Choroid plexus epithelial cell (primary cell): ENCODE measurements at places on chromosomes 7 and 10.

- no peak for DNase-seq
Observed at GRCh38 chr10:133347710-133348517, 741 bp downstream of the PRAP1 start.

- DNase-seq: no peak
Observed at GRCh38 chr7:151134743-151135524, 32.6 kb downstream of the GBX1 start.

GRCh38 chr7:137790828-137791227 is 55.9 kb downstream of the DGKI start:
- peak; percentile 38 for DNase-seq

DNA sequence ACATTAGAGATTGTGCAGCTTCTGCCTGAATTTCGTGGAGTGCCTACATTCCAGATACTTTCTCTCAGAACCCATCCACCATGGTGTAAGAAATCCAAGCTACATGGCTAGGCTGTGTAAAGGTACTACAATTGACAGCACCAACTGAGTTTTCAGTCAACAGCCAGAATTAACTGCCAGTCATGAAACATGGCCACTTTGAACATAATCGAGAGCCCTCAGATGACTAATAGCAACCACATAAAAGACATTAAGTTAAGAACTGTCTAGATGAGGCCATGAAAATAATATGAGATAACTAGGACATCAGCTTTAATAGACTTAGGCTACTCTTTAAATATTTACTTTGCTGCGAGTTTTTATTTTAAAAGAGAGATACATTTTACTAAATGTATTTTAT is 1106.8 kb upstream of the LRRTM3 start:
- DNase-seq: no peak

DNA sequence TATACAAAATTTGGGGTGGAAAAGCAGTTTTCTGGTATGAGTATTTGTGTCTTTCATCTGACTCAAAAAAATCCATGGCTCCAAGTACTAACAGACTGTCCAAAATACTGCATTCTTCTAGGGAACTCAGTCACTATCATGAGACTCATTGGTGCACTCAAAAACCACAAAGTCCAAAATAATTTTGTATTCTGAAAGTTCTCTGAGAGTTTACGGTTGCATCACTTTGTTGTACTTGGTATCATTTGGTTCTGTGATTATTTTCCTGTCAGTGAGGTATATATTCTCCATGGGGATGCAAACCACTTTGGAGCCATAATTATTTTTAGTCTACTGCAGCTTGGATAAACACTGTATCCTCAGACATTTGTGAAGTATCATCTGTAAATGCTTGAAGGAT is 28.0 kb upstream of the CABCOCO1 start:
- DNase-seq: peak; percentile 83

- DNase-seq: peak; percentile 67
Observed at GRCh38 chr10:29646960-29647461, 12.2 kb upstream of the SVIL start.

DNA sequence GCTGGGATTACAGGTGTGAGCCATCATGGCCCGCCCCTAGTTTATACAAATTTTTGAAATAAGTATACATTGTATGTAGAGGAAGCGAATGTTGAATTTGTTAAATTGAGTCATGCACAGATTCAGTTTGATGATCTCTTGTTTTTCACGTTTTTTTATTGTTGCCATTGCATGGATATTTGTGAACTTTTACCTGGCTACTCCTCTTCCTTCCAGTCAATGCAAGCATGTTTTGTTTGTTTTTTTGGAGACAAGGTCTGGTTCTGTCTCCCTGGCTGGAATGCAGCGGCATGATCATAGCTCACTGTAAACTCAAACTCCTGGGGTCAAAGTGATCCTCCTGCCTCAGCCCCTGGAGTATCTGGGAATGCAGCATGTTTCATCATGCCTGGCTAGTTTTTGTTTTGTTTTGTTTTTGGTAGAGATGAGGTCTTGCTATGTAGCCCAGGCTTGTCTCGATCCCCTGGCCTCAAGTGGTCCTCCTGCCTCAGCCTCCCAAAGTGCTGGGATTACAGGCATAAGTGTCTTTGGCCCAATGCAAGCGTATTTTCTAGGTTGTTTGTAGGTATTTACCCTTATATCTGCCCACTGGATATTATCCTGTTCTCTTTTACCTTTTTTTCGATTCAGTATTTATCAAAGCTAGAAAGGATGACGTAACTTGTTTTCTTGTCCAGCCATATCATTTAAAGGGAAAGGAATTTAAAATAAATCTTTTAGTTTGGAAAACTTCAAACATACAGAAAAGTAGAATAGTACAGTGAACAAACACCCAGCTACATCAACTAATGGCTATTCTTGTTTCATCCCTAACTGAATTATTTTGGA is 11.0 kb downstream of the LCOR start:
- peak; percentile 48 for DNase-seq

GRCh38 chr7:88396295-88396947 is 89.7 kb upstream of the STEAP4 start:
- no peak for DNase-seq

DNA sequence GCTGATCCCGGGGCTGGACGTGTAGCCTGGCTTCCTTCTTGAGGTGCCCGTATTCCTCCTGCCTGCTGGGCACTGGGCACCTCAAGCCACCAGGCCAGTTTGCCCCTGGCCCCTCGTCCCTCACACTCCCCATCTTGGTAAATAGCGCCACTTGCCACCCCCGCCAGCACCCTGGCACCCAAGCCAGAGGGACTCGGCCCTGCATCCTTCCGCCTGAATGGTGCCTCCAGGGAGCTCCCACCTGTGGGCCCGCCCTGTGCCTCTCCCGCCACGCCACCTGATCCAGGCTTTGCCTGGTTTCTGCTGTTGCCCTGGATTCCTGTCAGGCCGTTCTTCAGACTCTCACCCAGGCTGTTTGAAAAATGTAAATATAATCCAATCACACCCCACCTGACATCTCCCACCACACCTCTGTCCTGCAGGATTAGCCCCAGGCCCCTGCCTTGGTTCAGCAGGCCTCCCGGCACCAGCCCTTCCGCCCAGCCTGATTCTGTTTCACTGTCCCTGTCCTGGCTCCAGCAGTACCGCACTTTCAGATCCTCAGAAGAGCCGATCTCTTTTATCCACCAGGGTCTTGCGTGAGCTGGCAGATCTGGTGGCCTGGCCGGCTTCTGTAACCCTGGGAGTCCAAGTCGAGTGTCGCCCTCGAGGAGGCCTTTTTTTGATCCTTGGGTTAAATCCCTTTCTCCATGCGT is 33.8 kb downstream of the WIPI2 start:
- no peak for DNase-seq

- no peak for DNase-seq
Observed at GRCh38 chr7:18455606-18456005, 39.9 kb upstream of the HDAC9 start.

DNA sequence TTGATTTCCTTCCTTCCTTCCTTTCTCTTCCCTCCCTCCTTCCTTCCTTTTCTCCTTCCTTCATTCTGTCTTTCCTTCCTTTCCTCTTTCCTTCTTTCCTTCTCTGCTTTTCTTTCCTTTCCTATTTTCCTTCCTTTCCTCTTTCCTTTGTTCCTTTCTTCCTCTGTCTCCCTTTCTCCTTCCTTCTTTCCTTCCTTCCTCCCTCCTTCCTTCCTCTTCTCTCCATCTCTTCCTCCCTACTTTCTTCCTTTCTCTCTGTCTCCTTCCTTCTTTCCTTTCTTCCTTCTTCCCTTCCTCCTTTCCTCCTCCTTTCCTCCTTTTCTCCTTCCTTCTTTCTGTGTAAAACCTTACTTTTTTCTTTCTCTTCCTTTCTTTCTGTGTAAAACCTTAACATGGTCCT is 32.3 kb upstream of the NPTX2 start:
- no peak for DNase-seq

- no peak for DNase-seq
Observed at GRCh38 chr7:68853254-68853653, 745.0 kb upstream of the AUTS2 start.

DNA sequence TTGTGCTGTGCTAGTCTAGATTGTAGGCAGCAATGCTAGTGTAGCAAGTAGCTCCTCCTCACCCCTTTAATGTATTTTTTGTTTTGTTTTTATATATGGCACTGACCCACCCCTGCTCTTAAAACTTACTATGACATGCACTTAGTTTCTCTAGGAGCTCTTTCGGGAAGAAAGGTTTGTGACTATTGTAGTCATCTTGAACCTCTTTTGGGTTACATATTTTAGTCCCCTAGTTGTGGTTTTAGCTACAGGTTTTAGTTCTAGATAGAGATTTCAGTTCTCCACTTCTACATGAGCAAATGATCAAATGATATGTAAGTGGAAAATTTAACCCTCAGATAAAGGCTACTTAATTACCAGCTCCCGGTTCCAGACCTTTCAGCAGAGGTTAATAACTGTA is 14.9 kb downstream of the MINPP1 start:
- no peak for DNase-seq

DNA sequence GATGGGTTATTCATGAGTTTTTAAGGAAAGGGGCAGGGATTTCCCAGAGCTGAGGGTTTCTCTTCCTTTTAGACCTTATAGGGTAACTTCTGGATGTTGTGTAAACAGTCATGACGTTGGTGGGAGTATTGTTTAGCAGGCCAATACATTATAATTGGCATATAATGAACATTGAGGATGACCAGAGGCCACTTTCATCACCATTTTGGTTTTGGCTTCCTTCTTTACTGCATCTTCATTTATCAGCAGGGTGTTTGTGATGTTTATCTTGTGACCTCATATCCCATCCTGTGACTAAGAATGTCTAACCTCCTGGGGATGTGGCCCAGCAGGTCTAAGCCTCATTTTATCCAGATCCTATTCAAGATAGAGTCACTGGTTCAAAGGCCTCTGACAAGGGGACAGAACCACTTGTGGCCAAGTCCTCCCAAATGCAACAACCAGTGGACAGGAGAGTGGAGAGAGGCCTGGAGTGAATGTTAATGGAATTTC is 77.3 kb upstream of the RPA3 start:
- peak; percentile 78 for DNase-seq

DNA sequence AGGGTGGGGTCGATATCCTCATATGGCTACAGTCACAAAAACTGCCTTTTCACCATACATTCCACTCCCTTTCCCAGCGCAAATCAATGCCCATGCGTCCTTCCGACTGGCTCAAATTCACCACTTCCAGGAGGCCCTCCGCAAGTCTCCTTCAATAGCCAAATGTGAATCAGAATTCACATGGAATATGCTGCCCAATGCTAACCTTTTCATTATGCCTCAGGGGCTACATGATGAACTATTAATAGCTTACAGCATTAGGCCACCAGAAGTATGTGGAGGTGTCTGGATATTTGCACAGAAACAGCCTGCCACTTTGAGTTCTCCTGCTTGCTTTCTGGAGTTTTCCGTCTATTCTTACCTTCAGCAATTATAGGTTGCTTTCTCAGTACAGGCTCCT is 27.7 kb downstream of the RGS10 start:
- DNase-seq: no peak

DNA sequence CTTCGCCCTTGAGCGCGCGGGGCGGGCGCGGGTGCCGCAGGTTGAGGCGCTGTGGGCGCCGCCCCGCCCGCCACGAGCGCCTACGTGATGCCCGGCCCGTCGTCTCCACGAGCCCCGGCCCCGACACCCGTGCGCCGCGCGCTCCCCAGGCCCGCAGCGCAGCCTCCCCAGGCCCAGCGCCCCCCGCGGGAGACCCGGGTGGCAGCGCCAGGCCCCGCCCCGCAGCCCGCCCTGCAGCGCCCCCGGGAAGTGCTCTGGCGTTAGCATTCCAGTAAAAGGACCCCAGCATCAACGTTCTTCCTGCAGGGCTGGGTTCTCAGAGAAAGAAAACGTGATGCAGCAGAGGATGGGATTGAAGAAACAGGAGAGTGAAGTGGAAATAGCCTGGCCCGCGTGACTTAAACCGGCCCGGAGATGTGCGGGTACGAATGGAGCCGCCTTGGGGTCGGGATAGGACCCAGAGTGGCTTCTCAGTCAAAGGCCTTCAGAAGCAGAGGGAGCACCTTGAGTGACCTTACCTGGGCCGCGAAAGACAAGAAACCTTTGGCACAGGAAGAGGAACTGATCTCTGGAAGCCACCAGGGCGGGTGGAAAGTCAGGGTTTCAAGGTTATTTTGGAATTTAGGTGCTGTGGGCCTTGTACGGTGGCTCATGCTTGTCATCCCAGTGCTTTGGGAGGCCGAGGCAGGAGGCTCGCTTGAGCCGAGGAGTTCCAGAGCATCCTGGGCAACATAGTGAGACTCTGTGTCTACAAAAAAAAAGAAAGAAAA is 1.8 kb downstream of the PFKP start:
- DNase-seq: no peak

DNA sequence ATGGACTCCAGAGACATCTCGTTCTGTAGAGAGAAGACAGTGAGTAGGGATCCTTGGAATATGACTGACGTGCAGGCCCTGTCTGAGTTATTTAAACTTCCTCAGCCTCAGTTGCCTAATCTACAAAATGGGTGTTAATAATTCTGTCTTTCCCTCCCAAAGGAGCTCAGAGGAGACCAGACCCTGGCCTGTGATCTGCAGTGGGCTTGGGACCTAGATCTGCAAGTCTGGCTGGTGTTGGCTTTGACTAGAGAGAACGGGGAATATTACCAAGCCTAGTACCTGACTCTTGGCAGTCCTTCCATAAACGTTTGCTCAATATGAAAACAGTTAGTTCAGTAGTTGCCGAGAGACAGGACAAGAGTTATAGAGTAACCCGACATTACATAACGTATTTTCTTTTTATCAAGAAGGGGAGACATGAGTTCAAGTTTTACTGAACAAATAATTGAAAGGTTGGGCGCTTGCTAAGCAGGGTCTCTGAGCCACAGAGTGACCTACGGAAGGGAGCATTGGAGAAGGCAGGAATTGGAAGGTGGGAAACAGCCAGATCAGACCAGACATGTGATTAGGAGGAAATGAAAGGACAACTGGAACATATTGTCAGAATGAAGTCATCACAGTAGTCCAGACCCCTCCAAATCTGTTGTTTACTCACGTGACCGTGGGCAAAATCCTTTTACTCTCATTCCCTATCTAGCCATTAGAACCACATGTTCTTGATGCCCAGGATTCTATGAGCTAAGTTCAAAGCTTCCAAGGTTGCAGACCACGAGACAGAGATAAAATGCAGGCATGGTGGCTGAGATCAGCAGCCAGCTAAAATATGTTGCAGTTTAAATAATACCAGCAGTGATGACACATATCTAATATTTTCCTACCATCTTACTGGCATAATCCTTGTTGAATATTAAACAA is 10.9 kb upstream of the CYP3A4 start:
- DNase-seq: peak; percentile 4

DNA sequence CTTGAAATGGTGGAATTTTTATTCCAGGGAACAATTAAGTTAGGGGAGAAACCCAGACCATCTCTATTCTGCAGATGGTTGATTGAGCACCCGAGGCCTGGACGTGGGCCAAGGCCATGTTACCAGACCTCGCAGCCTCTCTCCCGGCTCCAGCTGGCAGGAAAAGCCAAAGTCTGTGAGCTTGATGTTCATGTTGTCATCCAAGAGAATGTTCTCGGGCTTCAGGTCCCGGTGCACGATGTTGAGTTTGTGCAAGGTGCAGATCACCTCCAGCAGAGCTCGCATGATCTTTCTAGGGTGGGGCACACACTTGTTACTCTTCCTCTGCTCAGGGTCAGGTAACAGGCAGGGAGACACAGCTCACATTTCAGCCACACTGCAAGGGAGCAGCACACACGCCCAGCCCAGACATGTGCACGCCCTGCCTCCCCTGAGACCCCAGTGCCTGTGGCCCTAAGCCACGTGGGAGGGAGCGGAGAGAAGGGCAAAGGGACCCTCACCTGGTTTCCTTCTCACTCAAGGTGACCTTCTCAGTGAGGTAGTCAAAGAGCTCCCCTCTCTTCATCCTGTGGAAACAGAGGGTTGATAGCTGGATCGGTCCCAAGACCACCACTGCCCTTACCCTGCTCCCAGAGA is 9.5 kb downstream of the PHKG1 start:
- peak; percentile 13 for DNase-seq
